Activated effector memory CD4-positive, alpha-beta T cell treated with anti-CD3 and anti-CD28 coated beads, Interleukin-2, amount 50 U/mL, for 16 hours (primary cell): ENCODE measurements at places on chromosomes 5 and 9.

DNA sequence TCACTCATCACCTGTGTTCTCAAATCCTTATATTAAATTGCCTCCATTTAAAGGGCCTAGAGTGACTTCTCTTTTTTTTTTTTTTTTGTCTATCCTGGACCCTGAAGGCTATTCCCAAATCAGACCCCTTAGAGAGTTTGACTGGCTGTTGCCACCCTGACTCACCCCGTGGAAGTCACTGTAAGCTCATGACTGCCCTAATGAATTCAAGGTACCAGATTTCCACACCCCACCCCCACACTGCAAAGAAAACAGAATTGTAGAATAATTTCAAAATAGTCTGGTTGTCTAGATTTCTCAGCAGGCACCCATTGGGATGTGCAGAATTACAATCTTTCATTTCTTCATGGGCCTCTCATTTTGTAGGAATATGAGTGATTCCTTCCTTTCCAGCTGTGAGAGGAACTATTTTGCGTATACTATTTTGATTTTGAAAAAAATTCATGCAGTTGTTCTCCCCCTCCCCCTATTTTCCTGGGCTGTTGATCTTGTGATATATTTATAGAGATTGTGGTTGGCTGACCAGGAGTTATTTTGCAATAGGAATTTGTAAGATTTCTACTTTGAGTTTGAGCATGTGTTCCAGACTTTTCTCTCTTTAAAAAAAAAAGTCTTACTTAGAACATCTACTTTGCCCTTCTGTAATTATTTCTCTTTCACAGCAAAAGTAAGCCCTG lies 79.1 kb downstream of the ZNF618 start:
- no peak for DNase-seq

DNA sequence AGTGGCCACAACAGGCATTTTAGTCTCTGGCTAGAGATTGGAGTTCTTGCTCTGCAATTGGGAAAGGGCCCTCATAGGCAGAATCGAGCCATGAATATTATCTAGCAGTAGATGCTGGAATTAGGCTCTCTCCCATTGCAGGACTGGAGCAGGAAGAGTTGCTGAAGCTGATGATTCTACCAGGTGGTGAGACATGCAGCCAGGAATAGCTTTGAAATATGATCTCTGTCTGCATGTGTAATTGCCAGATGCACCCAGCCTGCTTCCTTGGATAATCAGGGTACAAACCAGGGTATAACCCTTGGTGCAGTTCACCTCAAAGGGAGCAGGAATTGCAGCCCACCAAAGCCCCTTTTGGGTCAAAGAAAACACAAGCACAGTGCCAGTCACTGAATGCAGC lies 211.4 kb upstream of the FTMT start:
- DNase-seq, result no peak

GRCh38 chr9:128094166-128094949 lies 26.3 kb downstream of the SLC25A25 start:
- DNase-seq, result peak; percentile 92

DNA sequence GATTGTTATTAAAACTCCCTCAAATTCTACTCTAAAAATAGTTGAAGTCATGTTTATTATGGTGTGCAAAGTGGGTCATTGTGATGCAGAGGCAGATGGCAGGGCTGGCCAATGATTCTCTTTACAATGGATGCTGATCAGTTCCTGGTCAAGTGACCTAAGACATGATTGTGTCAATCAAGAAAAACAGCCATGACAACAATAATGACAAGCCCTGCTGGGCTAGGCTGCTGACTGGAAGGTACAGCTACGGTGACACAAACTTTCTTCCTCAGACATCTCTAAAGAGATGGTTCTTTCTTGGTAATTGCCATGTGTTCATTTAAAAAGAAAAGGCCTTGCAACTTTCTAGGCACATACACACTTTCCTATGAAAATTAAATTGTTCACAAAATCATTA lies 3.6 kb downstream of the SLC24A2 start:
- no peak for DNase-seq

DNA sequence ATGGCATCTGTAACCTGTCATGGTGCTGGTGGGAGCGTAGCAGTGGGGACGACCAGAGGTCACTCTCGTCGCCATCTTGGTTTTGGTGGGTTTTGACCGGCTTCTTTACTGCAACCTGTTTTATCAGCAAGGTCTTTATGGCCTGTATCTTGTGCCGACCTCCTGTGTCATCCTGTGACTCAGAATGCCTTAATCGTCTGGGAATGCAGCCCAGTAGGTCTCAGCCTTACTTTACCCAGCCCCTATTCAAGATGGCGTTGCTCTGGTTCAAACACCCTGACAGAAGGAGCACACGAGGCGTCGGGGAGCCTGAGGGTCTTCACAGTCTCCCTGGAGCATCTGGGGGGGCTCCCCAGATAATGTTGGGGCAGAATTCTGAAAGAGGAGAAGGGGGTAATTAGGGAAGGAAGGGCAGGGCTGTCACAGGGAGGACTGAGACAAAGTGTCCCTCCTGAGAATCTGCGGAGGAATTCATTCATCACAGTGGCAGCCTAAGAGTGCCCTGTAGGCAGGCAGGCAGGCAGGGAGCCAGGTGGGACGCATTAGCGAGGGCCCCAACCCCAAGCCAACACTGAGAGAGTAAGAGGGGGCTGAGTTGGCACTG lies 21.3 kb upstream of the NCS1 start:
- no peak for DNase-seq

GRCh38 chr9:85884256-85884655 lies 56.7 kb upstream of the NAA35 start:
- DNase-seq, result no peak

GRCh38 chr5:179431221-179431824 lies 86.1 kb upstream of the ADAMTS2 start:
- no peak for DNase-seq

- no peak for DNase-seq
Measured at GRCh38 chr5:34684281-34684979, 28.3 kb downstream of the RAI14 start.

GRCh38 chr5:59798862-59799667 lies 94.5 kb downstream of the PDE4D start:
- no peak for DNase-seq

DNA sequence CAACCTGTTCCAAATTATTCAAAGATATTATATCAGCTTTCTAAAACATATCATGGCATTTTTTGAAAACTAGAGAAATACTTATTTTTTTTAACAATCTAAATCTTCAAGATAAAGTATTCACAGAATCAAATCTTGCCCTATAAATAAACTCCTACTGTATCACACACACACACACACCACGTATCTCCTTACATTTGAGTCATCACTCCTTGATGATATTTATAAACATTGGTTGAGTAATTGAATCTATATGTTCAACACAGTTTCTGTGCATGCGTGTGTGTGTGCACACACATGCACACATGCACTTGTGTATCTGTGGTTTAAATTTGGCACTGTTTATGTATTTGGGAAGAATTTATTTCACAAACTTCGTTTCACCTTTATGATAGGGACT lies 1716.4 kb downstream of the EFNA5 start:
- no peak for DNase-seq

DNA sequence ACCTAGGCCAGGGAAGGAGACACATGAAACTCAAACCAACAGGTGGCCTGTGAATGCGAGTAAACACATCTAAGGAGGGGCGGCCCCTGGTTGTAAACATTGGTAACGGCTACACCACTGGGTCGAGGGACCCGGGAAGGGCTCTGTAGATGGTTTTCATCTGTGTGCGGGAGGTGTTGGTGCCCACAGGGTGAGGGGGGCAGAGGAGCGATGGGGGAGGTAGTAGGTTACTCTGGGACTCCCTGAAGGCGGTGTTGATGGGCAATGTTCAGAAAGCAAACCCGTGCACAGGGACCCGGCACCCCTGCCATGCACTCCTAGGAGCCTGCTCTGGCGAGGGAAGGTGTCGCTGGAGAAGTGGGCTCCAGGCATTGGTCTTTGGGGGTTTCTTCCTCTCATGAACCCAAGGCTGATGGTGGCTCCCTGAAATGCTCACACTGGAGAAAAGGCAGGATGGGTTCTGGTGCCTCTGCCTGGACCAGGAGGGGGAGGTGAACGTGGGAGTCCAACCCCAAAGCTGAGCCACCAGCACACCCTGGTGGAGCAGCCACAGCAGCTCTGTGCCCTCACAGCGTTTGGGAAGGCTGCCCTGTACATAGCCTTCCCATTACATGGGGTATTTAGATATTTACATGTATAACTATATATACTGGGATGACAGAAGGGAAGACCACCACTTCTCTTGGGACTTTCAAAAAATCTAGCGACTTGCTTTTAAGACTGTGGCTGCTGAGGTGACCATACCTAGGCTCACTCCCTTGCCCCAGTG lies 103.2 kb downstream of the ENTREP1 start:
- DNase-seq, result no peak

GRCh38 chr5:42366051-42366450 lies 57.2 kb upstream of the GHR start:
- DNase-seq, result no peak

DNA sequence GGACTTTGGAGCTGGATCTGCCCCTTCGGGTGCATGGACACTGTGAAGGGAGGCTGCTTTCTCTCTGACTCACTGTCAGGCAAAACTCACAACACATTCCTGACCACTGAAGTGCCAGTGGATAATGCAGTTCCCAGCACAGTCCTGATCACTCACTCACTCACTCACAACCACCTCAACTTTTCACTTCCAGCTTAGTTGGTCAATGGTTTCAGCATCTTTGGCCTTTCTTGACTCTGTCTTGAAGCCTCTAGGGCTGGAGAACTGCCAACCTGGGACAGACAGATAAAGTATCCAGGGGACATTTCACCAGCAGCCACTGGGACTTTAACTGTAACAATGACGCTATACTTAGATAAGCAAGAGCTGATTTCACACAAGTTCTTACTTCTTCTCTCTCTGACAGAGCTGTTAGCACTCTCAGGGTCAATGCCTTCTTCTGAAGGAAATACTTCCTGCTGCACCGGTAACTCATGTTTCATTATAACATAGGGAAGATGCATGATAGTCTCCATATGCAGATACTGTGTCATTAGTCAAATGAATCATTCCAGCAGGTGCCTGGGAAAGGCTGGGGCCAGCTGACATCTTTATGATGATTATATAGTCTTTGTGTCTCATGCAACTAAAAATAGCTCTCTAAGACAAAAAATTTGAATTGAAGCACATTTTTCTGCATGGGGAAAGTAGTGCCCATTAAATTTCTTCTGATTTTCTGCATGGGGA lies 499.0 kb downstream of the SEMA5A start:
- no peak for DNase-seq

- DNase-seq, result no peak
Measured at GRCh38 chr5:17127743-17128231, 89.6 kb upstream of the BASP1 start.

DNA sequence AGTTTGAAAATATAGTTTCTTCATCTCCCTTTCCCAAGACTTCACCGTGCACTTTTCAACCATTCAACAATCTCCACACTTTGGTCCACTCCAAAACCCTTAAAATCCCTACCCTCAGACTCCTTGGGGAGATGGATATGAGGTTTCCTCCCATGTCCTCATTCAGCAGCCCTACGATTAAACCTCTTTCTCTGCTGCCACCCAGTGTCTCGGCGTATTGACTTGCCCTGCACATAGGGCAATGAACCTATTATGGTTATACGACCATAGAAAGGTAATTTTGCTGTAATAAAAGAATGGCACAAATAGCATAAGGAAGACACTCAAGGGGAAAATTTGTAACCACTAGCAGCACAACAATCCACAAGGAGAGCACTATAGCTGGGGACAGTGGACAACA lies 803.5 kb downstream of the TLE1 start:
- no peak for DNase-seq

GRCh38 chr9:32603914-32604852 lies 31.2 kb upstream of the NDUFB6 start:
- DNase-seq, result no peak

DNA sequence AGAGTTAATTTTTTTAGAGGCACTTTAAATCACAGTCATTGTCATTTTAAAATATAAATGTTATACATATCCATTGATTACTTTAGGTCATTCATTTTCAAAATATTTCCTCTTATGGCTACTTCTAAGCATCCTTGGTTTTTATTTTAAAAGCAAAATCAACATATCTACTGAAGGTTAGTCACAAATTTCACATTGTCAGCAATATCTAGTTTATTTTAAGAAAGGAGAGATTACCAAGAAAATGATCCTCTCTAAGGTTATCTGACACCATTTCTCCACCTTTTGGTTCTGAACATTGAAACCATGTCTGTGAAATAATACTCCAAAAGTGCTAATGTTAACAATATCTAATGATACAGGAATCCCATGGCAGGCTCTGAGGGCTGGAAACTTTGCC lies 24.5 kb downstream of the SEMA6A start:
- no peak for DNase-seq

DNA sequence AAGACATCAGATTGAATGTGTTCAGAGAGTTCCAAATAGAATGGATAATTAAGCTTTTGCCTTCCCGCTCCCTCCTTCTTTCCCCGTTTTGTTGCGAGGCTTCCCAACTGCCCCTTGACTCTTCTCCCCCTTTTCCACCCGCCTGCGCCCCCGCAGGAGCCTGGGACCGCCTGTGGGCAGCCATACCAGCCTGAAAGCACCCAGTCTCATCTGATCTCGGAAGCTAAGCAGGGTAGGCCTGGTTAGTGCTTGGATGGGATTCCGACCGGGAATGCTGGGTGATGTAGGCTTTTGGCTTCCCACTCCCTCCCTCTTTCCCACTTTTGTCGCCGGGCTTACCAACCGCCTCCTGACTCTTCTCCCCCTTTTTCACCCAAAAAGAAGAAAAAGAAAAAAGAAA lies 6.8 kb upstream of the HSD17B4 start:
- no peak for DNase-seq

DNA sequence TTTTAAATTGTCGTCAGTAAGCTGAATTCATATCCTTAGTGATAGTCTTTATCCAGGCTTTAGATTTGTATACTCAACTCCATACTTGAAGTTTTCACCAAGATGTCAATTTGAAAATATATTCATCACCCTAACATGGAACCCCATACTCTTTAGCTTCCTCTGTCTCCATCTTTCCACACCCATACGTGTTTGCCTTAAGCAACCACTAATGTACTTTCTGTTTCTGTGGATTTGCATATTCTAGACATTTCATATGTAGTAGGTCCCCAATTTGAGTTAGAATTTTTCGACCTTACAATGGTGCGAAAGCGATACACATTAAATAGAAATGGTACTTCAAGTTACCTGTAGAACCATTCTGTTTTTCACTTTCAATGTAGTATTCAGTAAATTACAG lies 65.2 kb downstream of the NSD1 start:
- no peak for DNase-seq

GRCh38 chr5:142428036-142428772 lies 103.4 kb upstream of the SPRY4 start:
- DNase-seq, result no peak

- DNase-seq, result no peak
Measured at GRCh38 chr9:126614088-126614454, 343 bp downstream of the LMX1B start.

- no peak for DNase-seq
Measured at GRCh38 chr9:114507726-114508125, 2.5 kb upstream of the WHRN start.

DNA sequence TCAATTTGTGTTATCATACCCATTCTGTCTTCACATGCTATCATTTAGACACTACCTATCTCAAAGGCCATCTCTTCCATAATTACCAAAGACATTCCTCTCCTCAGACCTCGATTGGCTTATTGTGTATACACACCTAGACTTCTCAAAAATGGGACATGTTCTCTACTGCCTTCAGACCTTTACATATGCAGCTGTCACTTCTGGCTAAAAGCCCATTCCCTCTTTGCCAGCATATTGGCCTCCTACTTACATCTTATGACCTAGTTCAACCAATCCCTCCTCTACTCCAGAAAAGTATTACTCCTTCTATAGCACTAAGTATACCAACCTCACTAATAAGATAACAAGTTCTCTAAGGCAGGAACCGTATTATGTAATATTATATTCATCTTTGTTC lies 84.4 kb downstream of the RAPGEF6 start:
- no peak for DNase-seq
